ENCODE measurements at places on chromosomes 2 and 18.

- no peak for DNase-seq
Observed at GRCh38 chr2:33897741-33898140, 298.6 kb upstream of the FAM98A start.

DNA sequence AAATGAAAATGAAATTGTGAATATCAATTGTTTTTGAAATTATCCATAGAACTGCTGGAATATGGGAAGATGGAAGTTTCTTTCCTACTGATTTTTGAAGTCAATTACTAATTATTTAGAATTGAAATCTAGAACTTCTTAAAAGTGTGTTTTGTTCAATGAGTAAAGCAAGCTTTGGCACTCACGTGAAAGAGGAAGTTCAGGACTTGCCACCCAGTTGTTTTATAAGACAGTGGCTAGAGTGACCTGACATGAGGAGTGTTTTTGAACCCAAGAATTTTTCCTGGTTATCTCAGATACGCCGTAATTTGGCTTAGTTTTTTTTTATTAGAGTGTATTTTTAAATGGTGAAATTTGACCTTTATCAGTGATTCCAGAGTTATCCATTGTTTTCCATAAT is 3.5 kb downstream of the MXD1 start:
- no peak for DNase-seq

- no peak for DNase-seq
Observed at GRCh38 chr18:70397259-70397925, 108.5 kb downstream of the SOCS6 start.

DNA sequence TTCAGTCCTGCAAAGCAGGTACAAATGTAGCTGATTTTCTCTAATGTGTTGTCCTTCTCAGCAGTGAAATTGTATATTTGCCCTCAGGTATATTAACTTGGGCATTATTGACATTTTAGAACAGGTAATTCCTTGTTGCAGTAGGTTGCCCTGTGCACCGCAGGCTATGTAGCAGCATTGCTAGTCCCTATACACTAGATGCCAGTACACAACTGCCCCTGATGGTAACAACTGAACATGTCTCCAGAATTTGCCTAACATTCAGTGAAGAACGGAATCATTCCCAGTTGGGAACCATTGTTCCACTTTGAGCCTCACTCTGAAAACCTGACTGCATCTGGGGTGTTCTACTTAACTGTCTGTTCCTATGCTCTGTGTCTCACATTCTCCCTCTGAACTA is 23.1 kb upstream of the TFPI start:
- DNase-seq, result no peak

DNA sequence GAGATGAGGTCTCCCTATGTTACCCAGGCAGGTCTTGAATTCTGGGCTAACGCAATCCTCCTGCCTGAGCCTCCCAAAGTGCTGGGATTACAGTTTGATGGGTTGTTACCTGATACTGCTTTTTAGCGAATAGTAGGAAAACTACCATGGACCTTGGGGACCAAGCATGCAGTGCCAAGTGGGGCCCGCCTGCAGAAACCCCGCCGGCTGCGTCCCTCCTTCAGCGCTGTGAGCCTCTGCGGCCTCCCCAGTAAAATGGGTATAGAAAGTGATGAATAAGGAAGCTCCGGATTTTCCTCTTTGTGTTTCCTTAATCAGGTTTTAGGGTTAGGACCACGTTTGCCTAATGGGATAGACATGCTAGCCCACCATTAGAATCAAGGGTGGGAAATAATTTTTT is 30.4 kb downstream of the RAMP1 start:
- no peak for DNase-seq

DNA sequence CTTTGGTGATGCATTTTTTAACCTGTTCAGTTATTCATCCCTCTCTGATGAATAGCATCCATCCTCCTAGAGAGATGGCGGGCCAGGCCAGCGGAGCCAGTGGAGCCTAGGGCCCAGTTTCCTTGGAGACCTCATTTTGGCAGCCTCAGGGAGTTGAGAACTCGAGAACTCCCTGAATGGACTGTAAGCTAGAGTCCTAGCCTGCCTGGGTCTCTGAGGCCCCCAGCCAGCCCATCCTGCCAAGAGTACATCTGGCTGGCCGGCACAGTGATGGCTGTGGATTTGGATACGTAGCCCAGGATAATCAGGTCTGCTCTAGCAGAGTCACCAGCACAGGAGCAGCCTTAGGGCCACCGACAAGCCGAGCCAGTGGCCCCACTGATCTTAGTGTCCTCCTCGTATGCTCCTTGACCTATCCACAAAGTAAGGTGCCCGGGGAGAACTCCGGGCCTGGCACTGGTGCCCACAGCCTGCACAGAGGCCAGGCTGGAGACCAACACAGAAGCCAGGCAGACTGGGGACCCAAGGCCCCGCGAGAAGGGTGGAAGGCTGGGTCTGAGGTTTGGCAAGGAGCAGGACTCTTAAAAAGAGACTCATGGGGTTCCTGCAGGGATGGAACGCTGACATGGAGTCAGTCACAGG is 110.5 kb upstream of the MCFD2 start:
- DNase-seq, result no peak

GRCh38 chr2:39898934-39899333 is 119.9 kb upstream of the THUMPD2 start:
- no peak for DNase-seq

DNA sequence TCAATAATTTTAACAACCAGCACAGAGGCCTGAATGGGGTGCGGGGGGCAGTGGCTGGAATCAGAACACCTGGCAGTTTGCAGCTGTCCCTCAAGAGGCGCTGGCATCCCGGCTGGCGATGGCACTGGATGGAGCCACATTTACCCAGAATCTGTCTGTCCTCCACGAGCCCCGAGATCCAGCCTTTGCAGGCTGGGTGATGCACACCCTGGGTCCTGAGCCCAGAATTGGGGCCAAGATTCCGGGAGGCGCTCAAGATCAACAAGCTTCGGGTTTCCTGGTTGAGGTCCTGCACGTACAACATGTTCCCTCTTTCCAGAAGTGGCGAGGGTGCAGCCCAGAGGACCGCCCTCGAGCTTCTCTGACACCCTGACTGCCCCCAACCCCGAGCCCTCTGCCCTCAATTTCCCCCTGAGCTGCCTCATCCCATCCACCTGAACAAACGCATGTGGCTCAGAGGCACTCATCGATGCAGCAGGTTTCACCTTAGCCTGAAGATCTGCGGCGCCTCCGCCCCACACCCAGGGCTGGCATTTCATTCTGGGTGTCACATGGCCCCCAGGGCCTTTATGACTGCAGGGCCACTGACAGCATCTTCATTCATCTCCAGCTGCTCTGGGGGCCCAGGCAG is 97.5 kb downstream of the TFCP2L1 start:
- DNase-seq, result no peak

DNA sequence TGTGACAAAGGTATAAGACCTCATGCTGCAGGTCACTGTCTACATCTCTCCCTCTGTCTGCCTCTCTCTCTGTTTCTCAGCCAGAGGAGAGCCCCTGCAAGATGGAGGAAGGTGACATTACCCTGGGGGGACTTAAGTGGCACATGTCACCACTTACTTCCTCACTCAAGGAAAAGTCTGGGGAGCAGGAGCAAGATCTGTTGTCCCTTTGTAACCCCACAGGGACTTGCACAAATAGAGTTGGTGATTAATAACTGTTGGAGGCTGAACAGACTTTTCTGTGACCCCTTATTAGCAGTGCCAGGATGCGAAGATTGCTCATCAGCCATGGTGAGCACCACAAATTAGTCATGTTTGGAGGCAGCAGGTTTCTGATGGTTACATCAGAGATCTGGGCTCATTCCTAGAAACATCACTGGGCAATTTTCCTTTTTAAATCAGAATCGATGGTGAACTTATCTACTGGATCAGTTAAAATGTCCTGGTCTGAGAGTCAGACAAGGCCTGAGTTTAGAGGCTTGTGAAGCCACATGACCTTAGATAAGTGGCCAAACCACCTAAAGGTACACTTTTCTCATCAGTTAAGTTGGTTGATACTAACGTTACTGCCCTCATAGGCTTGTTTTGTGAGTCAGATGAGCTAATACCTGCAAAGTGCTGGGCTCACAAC is 81.2 kb upstream of the LTBP1 start:
- DNase-seq, result no peak

- DNase-seq, result no peak
Observed at GRCh38 chr2:112019569-112019982, 35.5 kb upstream of the TMEM87B start.

GRCh38 chr2:159939946-159940345 is 122.5 kb downstream of the PLA2R1 start:
- DNase-seq, result no peak

- DNase-seq, result no peak
Observed at GRCh38 chr2:221444106-221444505, 128.0 kb downstream of the EPHA4 start.

DNA sequence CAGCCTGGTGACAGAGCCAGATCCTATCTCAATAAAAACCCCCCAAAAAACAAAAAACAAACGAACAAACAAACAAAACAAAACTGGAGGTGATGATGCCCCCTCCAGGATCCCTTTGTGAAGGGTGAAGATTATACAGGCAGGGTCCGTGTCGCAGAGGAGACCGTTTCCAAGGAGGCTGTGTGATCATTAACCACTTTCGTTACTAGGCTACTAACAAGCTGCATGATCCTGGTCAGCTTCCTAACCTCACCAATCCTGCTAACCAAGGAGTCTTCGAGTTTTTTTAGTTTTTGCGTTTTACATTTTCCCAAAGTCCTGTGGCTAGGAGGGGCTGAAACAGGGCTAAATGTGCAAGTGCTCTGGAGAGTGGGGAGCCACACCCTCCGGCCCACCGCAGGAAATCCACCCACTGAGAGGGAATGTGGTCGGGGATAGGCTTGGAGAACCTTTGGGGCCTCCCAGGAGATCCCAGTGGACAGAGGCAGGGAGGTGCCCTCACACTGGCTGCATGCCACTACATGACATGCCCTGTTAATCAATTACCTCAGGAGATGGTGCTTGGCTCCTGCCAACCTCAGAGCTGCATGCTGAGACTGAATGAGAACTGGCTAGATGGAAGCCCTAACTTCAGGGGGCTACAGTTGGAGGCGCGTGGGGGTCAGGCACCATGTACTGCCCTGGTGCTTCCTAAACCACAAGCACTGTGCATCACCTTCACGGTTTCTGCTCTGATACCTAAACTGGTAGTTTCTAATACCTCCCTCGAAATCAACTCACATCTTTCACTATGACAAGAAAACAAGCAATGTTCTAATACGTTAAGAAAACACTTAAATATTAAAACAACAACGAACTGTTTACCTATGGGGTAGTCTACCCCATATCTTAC is 67.5 kb upstream of the RGPD5 start:
- DNase-seq, result no peak

DNA sequence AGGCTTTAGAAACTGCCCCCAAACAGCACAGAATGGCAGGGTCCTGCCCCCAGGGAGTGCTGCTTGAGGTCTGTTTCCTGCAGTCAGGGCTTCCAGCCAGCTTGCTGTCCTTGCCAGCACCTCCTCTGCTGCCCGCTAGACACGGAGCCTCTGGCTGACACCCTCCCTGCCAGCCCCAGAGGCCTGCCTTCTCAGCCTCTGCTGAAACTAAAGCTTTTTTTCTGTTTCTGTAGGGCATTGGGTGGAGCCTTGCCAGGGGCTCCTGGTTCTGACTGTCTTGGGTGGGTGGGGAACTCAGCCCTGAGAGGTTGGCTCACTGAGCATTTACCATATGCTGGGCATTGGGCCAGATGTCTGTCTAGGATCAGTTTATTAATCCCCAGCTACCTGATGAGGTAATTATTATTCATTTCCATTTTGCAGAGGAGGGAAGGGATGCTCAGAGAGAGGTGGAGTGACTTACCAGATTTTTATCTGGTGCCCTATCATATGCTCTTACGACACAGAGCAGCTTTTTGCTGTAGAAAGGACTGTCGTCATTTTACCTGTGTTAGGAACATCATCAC is 35.4 kb downstream of the INPP4A start:
- DNase-seq, result peak; percentile 29

DNA sequence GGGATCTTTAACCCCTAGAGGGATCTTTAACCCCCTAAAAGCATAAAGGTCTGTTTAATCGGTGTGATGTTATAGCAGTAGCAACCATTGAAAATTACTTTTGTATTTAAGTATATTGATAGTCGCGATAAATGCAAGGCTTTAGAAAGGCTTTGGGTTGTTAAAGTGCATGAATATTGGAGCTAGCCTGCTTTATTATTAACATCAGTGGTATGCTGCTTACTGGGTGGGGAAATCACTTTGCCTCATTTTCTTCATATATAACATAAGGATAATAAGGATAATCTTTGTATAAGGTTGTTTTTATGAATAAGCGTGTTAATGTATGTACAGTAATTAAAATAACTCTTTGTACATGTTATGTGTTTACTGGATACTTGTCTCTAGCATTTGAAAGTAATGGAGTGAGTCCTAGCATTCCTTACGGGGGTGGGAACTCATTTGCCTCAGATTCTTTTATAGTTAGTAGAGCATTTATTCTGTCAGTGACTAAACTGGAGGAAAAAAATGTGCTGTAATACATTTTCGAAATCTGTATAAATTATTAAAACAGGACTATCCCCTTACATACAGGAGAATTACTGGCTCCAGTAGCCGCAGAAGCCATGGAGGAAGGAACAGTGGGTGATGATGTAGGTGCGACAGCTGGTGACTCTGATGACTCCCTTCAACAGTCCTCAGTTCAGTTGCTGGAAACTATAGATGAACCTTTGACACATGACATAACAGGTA is 122.2 kb downstream of the BIRC6 start:
- DNase-seq, result no peak

- no peak for DNase-seq
Observed at GRCh38 chr18:32553174-32553573, 82.5 kb upstream of the GAREM1 start.

GRCh38 chr2:3927031-3927430 is 223.7 kb downstream of the DCDC2C start:
- DNase-seq, result no peak

DNA sequence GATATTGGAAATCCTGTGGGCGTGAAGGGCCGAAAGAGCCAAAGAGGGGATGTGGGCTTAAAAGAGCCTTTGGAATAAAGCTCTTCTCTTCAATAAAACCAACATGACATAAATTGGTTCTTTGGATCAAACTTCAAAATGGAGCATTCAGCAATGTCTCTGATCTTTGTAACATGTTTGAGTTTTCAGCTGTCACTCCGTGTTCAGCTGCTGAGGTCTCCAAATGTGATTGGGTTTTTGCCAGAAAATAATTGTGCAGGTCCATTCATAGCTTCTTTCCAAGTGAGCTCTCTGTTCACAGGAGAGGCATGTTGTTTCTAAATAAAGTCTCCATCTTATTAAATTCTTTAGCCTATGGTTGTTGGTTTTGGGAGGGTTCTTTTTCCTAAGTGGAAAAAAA is 127.6 kb upstream of the CCDC68 start:
- no peak for DNase-seq

- no peak for DNase-seq
Observed at GRCh38 chr2:28828382-28828781, 17.7 kb downstream of the SPDYA start.

GRCh38 chr2:45244928-45245327 is 235.7 kb upstream of the SIX2 start:
- no peak for DNase-seq

- DNase-seq, result no peak
Observed at GRCh38 chr2:63364866-63365265, 223.4 kb downstream of the WDPCP start.
